ENCODE measurements at places on chromosomes 6 and 20. TPM values are rescaled to one million over a fixed set of nuclear protein-coding genes. Genes with fewer than 3 reads are reported as not detected.

Gene DEFB115
- total RNA-seq = not detected

Gene VSX1
- not detected for total RNA-seq

Gene CDC40
- 35.9 TPM for total RNA-seq

Gene LTA
- total RNA-seq = not detected

Gene GGTLC1
- total RNA-seq = not detected

Gene SIRPB1
- total RNA-seq = not detected

Gene HLA-DOA
- total RNA-seq = not detected

Gene IPCEF1
- total RNA-seq = under 0.01 TPM

Gene PAX1
- not detected for total RNA-seq

Gene CCN6
- not detected for total RNA-seq

Gene TSPO2
- not detected for total RNA-seq

Gene MCCD1
- not detected for total RNA-seq

Gene SCRT2
- not detected for total RNA-seq

Gene SLC22A2
- not detected for total RNA-seq

DNA sequence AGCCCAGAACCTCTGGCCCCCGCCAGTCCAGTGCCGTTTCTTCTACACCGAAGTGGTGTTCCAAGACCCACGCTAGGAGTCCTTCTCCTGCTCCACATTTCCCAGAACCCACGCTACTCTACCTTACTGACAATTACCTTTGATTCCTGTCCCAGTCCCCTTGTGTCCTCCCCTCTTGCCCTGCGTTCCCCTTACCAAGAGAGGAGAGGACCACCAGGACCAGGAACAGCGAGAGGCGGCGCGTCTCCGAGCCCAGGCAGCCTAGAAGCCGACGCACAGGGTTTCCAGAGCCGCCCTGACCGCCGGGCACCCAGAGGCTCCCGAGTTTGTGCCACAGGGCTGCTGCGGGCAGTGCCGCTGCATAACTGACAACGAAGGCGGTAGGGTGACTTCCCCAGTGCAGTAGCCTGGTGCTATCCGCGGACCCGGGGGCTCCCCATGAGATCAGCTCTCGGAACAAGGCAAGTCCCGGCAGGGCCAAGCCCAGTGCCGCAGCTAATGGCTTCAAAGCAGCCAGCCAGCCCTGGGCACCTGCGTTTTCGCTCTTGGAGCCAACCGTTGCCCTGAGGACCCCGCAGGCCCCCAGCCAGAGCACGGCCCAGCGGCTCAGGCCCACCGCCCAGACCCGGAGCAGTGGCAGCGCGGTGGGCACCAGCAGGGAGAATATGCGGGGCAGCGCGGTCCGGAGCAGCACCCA is 512 bp downstream of the TAP1 start:
- DNase-seq = no peak

GRCh38 chr6:12436224-12436623 is 146.1 kb downstream of the EDN1 start:
- no peak for DNase-seq

GRCh38 chr6:85354761-85355618 is 94.9 kb upstream of the NT5E start:
- peak; percentile 13 for DNase-seq

- DNase-seq = no peak
Measured at GRCh38 chr20:33443006-33443511, 504 bp downstream of the SNTA1 start.

DNA sequence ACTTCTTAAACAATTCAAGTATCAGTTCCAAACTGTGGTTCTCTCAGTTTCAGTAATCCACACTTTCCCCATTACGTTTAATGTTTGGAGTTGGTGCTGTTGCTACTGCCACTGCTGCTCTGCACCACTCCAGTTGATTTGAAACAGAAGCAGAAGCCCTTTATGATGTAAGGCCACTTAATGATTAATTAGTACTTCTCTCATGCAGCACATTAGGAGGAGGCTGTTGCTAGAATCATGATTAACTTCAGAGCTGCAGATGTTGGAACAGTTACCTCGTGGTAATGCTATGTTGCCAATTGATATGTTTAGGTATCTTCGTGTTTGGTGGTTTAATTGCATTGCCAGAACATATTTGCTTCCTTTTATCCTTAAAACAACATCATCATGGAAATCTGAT is 986.2 kb upstream of the CITED2 start:
- no peak for DNase-seq

- DNase-seq = no peak
Measured at GRCh38 chr6:24738741-24739140, 19.8 kb upstream of the C6orf62 start.

- DNase-seq = no peak
Measured at GRCh38 chr20:45959126-45959525, 12.9 kb downstream of the ZNF335 start.

DNA sequence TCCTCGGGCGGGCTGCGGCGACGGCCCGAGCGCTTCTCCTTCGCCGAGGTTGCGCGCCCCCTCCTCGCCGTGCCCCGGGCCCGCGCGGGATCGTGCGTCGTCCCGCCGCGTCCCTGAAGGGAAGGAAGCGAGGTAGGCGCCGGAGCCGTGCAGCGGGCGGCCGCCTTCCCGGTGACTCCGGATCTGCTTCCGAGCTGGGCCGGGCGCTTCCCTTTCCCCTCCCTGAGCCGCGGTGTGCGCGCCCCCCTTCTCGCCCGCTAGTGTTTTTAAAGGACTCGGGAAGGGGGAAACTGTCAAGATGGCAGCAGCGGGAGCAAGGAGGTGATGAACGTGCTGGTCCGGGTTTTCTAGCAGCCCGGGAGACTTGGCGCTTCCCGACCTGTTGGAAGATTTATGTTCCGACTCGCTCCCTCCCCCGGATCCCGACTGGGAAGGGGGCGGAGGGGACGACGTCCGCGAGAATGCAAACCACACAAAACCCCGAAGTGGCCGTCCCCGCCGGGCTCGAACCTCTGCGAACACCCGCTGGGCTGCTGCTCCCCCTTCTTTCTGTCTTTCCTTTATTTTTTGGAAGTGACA is 744 bp upstream of the FOXO3 start:
- no peak for DNase-seq

- DNase-seq = no peak
Measured at GRCh38 chr6:39086711-39087110, 28.3 kb downstream of the SAYSD1 start.

GRCh38 chr6:138007014-138007472 is 100.2 kb downstream of the PERP start:
- DNase-seq = no peak

- peak; percentile 26 for DNase-seq
Measured at GRCh38 chr6:130997061-130997753, 65.8 kb downstream of the EPB41L2 start.

DNA sequence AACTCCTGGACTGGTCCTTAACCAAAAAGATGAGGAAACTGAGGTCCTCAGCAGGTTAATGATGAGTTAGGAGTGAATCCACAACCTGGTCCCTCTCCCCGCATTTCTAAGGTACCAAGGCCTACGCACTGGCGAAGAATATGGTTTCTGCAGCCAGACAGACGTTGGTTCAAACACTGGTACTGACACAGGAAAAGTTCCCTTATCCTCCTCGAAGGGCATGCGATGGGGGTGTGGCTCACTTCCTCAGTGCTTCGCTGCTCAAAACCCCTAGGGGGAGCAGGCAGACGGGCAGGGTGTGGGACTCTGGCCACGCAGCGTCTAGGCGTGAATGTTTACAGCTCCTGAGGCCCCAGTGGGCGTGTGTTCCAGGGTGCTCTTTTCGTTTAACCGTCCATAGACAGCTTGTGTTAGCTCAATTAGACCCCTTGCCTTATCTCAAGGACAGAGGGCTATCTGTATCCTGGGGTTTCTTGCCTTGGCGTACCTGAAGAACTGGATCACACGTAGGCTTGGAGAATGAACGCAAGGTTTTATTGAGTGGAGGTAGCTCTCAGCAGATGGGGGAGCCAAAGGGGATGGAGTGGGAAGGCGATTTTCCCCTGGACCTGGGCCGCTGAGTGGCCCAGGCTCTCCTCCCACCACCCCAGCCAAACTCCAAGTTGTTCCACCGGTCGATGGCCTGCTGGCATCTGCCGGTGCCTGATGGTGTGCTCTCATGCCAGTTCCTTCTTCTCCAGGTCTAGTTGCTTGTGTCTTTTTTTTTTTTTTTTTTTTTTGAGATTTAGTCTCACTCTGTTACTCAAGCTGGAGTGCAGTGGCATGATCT is 31.8 kb upstream of the PTPN1 start:
- no peak for DNase-seq

DNA sequence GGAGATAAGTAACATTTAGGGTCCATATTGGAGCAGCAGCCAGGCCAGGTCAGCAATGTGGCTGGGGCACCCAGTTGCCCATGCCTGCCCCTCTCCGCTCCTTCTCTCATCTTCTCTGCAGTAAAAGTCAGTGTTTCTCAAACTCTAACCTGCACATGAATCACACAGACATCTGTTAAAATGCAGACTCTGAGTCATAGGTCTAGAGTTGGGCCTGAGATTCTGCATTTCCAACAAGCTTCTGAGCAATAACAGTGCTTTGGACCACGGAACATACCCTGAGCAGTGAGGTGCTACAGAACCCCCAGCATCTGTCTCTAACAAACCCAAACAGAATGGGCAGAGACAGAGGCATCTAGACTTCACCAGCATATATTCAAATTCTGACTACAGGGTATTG is 10.1 kb downstream of the PHF10 start:
- DNase-seq = no peak

GRCh38 chr20:16083639-16084280 is 489.5 kb downstream of the KIF16B start:
- no peak for DNase-seq

GRCh38 chr20:3129094-3129493 is 30.6 kb downstream of the FASTKD5 start:
- no peak for DNase-seq

DNA sequence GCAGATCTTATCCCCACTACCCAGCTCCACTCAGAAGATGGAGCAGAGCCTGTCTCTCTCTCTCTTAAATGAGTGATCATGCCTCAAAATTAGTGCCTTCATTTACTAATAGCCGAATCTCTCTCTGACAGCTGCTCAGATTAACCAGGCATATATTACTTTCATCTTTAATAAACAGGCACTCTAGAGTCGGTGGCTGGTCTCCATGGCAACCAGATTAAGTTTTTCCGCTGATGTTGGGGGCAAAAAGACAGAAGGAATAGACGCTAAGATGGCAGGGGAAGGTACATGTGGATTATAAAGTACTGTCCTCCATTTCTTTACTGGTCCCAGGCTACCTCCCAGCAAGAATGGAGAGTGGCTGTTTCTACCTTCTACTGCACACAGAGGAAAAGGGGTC is 121.6 kb downstream of the QRSL1 start:
- DNase-seq = no peak

- no peak for DNase-seq
Measured at GRCh38 chr6:106736502-106736901, 107.1 kb downstream of the QRSL1 start.

GRCh38 chr6:112457886-112458285 is 110.8 kb downstream of the RFPL4B start:
- DNase-seq = no peak

DNA sequence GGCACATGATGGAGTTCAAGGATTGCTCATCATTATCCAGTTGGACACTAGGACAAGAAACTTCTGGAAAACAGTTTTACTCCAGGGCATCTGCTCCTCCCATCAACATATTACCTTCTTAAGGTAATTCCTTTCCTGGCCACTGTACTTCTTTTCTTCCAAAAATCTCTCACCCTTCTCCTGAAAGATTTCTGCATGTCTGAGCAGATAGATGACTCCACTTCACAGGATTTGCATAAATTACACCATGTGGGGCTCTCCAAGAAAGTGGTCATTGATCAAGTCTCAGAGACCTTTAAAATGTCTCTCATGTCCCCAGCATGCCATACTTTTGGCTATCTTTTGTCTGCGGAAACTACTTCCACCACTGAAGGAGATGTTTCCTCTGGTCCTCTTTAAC is 103.2 kb upstream of the TNFAIP3 start:
- no peak for DNase-seq

GRCh38 chr6:20684474-20684873 is 150.2 kb downstream of the CDKAL1 start:
- no peak for DNase-seq

DNA sequence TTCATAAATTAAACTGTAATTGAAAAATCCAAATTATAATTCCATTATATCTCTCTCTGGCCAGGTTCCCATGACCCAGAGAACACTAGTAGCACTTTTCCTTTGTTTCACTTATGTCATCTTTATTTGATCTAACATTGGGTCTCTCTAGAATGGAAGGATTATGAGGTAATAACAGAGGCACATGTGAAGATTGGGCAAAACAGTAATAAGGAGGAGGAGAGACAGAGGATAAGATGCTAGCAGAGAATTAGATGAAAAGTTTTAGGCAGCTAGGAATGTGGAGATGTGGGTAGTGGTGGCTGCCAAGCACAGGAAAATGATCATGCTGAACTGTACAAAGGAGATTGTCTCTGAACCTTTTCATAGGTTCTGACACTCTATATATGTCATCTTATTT is 3.3 kb downstream of the TAB2 start:
- DNase-seq = no peak

DNA sequence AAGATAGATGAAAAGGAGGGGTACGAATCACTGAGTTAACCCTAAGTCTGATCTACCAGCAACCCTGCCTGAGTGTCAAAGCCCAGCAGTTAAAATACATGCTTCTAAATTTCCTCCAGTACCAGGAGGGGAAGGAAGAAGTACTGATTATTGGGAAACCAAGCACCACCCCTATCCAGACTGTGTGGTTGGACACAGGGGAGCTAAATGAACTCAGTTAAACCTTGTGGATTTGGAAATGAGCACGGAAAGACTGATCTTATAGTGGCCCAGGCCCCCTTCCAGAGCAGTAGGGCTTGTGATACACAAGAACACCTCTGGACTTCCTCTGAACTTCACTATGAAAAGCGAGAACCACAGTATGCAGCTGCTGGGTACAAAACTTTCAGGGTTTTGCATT is 585.6 kb downstream of the MAFB start:
- DNase-seq = no peak

GRCh38 chr20:16661756-16662155 is 68.1 kb upstream of the SNRPB2 start:
- DNase-seq = no peak

GRCh38 chr6:11430036-11430435 is 107.5 kb upstream of the TMEM170B start:
- no peak for DNase-seq

GRCh38 chr20:6924681-6925080 is 157.2 kb downstream of the BMP2 start:
- no peak for DNase-seq

- DNase-seq = no peak
Measured at GRCh38 chr20:21126581-21126870, 644 bp downstream of the KIZ start.
